ENCODE measurements at places on chromosomes 2 and 18.

- no peak for DNase-seq
Measured at GRCh38 chr2:119481501-119482455, 42.5 kb downstream of the SCTR start.

GRCh38 chr2:6934345-6934744 is 17.1 kb downstream of the RNF144A start:
- DNase-seq, result no peak

GRCh38 chr2:97718051-97718882 is 4.9 kb downstream of the ZAP70 start:
- no peak for DNase-seq

- no peak for DNase-seq
Measured at GRCh38 chr18:36398419-36398818, 100.9 kb downstream of the FHOD3 start.

GRCh38 chr2:26530240-26530540 is 52.3 kb upstream of the OTOF start:
- DNase-seq, result no peak

- no peak for DNase-seq
Measured at GRCh38 chr2:85619617-85620016, 3.6 kb downstream of the USP39 start.

GRCh38 chr2:233349005-233349998 is 5.0 kb upstream of the DGKD start:
- no peak for DNase-seq

GRCh38 chr18:7754258-7754657 is 187.1 kb downstream of the PTPRM start:
- DNase-seq, result no peak

DNA sequence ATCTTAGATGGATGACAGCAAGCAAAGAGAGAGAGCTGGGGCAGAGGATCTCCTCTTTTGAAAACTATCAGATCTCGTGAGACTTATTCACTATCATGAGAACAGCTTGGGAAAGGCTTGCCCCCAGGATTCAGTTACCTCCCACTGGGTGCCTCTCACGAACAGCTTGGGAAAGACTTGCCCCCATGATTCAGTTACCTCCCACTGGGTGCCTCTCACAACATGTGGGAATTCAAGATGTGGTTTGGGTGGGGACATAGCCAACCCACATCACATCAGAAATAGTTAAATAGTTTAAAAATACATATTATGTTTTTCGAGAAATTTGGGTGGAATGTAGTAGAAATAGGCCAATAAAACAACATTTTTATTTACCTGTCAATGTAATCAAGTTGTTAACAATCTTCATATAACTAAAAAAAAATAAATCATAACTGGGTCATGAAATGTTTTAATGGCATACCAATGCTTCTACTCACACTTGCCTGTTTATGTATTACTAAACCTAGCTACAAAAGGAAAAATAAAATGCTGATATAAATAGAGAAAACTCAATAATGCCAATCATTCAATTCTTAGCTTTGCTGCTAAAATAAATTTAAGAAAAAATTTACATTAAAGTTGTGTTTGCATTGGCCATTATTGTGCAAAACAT is 608.9 kb downstream of the SUCLG1 start:
- peak; percentile 8 for DNase-seq

DNA sequence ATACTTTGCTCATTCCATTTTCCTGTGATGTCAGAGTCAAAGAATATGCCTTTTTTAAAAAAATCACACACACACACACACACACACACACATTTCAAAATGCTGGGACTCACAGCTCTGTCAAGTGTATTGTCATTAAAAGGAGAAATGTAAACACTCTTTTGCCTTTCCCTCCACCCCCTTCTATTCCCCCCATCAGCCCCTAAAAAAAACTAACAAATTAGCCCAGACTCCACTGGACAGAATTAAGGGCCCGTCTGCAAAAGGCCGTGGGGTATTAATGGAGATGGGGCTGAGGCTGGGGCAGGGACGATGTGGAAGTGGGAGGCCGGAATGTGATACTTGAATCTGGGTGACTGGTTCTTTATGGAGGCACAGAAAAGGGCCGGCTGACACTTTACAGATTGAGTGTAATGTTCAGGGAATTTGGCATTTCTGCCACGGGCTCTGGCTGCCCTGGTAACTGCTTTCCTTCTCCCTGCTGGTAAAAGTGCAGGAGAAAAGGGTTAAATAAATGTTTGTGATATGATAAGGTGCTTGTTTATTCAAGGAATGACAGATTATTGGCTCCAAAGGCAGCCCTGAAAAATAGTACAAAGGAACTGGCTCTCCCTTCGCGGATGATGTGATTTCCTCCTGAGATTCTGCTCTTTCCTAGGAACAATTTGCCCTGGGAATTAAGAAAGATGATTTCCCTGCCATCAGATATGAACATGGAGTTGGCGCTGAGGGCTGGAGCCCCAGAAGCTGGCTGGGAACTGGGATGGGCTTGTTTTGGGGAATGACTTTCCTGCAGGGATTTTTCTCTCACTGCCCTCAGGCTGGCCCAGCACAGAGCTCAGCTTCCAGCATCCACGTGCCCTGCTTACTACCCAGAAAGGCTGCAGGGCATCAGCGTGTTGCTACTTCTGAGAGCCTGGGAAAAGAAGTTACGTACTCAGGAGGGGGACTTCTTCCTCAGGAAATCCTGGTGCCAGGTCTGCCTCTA is 52.8 kb upstream of the CTAGE1 start:
- no peak for DNase-seq

GRCh38 chr2:14420851-14421250 is 211.7 kb upstream of the LRATD1 start:
- DNase-seq, result peak; percentile 79

DNA sequence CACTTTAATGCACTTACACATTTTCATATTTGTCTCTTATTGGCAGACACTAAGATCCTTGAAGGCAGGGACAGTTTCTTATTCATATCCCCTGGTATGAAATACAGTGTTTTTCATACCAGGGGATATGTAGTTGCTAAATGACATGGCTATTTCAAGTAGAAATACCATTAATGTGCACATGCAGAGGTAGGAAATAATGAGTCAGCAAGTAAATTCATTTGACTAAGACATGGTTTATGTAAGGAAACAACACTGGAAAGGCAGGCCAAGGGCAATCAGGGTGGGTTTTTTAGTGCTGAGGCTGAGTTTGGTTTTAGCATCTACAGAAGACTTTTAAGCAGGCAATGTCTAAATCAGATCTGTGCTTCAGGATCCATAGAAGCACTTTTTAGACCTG is 155.9 kb downstream of the WDPCP start:
- peak; percentile 30 for DNase-seq

DNA sequence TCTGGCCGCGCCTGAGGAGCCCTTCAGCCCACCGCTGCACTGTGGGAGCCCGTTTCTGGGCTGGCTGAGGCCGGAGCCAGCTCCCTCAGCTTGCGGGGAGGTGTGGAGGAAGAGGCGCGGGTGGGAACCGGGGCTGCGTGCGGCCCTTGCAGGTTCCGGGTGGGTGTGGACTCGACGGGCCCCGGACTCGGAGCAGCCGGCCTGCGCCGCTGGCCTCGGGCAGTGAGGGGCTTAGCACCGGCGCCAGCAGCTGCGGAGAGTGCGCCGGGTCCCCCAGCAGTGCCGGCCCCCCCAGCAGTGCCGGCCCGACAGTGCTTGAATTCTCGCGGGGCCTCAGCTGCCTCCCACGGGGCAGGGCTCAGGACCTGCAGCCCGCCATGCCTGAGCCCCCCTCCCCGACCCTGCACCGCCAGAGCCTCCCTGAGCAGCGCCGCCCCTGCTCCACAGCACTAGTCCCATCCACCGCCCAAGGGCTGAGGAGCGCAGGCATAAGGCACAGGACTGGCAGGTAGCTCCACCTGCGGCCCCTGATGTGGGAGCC is 534.2 kb downstream of the ZNF804A start:
- no peak for DNase-seq

DNA sequence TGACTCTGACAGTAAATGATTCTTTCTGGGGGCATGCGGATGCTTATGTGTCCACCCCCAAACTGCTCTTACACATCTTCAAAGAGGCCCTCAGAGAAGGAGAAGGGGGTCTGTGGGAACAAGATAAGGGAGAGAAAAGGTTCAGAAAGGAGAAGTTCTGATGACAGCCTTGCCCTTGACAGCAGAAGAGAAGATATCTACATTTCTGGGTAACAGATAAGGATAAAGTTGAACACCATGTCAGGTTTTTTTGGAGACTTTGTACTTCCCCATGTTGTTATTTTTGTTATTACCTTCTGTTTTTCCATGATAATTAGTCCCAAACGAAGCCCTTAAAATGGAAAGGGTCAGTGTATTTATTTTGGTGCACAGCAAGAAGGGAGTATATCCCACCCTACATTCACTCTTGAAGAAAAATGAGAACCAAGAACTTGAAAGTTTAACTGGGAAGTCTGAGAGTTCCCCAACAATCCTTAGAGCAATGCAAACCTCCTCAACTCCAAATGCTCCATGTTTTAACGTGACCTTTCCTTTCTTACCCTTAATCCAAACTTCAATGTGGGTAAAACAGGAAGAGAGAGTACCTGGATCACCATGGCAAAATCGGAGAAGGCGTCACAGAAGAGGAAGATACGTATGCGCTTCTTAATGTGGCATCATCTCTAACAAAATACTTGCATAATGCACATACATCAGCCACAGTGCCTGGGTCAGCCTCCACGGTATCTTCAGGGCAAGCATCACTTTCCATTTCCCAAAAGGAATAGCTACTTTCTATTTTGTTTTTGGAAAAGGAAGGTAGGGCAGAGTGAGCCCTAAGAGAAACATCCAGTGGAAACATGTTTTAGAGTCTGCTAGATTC is 264.6 kb upstream of the STON1 start:
- no peak for DNase-seq

- peak; percentile 18 for DNase-seq
Measured at GRCh38 chr2:161090411-161090810, 69.8 kb upstream of the TANK start.

- DNase-seq, result no peak
Measured at GRCh38 chr2:19731037-19731436, 170.7 kb downstream of the TTC32 start.

DNA sequence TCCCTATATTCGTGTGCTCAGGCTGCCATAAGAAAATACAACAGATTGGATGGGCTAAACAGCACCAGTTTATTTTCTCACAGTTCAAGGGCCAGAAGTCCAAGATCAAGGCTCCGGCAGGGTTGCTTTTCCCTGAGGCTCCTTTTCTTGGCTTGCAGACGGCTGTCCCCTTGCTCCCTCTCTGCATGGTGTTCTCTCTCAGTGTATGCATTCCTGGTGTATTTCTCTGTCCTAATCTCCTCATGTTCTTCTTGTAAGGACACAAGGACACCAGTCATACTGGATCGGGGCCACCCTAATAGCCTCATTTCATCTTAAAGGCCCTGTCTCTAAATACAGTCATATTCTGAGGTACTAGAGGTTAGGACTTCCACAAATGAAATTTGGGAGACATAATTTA is 62.6 kb upstream of the SLC16A14 start:
- DNase-seq, result no peak

GRCh38 chr2:206823178-206823577 is 57.8 kb downstream of the FASTKD2 start:
- no peak for DNase-seq

DNA sequence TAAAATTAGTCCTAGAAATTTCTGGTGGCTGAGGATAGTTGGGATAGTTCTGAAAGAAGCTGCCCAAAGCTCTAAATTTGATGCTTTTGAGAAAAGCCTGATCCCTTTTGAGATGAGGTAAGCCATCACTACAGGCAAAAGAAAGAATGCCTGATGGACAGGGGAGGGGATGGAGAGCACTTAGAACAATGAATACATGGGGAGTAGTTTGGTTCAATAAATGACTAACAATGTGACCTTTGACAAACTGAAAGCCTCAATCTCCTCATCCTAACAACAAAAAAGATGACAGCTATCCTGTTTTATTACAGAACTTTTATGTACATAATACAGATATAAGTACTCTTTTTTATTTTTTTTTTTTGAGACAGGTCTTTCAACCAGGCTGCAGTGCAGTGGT is 42.7 kb downstream of the GFPT1 start:
- DNase-seq, result no peak

GRCh38 chr2:230602562-230603230 is 109.9 kb upstream of the CAB39 start:
- DNase-seq, result no peak

GRCh38 chr2:102331311-102331980 is 20.1 kb downstream of the IL1RL1 start:
- DNase-seq, result peak; percentile 71

DNA sequence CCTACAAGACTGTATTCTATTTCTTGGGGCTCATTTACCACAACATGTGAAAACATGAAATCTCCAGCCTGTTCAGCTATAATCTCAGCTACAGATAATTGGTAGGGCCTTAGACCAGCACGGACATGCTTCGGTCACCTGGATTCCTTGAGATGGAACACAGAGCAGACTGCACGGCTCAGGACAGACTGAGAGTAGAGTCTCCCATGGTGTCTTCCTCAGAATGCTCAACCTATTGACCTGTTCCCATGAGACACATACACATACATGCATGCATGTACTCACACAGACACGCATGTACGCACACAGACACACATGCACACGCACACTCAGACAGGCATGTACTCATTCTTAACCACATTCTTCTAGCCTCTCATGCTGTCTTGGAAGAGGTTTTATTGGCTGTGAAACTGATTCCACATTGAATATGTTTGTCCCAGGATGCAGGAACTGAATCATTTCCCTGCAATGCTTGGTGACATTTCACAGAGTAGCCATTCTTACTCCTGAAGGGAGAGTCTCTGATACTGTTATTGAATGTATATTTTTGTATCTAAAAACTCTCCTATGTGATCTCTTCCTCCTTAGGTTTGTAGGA is 23.5 kb upstream of the BZW1 start:
- peak; percentile 73 for DNase-seq

- DNase-seq, result no peak
Measured at GRCh38 chr2:16739778-16740581, 74.3 kb upstream of the CYRIA start.

All from fibroblast of upper back skin (primary cell).